Suppressor macrophage treated with lipopolysaccharide for 1 hour (primary cell): ENCODE measurements at places on chromosomes 11 and 22.

- DNase-seq: peak; percentile 34
These were observed 44.4 kb upstream of the WNT11 start for GRCh38 chr11:76250520-76251225.

DNA sequence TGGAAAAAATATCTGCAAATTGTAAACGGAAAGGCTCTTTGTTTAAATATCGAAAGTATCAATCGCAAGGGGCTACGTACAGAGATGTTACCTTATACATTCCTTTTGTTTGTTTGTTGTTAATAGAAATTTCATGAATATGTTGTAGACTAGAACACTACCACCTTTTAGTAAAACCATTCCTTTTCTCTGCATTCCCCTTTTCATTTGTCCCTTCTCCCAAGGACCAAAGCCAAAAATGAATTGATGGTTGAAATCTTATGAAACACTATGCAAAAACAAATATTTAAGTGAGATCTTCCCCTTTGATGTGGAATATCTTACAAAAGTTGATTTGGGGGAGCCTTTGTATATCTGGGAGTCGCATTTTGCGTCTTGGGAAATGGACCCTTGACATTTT is 2.1 kb downstream of the SLC17A6 start:
- DNase-seq: no peak

GRCh38 chr11:134583397-134583990 is 171.5 kb upstream of the B3GAT1 start:
- peak; percentile 68 for DNase-seq

GRCh38 chr11:123451183-123451781 is 21.2 kb downstream of the GRAMD1B start:
- DNase-seq: no peak

DNA sequence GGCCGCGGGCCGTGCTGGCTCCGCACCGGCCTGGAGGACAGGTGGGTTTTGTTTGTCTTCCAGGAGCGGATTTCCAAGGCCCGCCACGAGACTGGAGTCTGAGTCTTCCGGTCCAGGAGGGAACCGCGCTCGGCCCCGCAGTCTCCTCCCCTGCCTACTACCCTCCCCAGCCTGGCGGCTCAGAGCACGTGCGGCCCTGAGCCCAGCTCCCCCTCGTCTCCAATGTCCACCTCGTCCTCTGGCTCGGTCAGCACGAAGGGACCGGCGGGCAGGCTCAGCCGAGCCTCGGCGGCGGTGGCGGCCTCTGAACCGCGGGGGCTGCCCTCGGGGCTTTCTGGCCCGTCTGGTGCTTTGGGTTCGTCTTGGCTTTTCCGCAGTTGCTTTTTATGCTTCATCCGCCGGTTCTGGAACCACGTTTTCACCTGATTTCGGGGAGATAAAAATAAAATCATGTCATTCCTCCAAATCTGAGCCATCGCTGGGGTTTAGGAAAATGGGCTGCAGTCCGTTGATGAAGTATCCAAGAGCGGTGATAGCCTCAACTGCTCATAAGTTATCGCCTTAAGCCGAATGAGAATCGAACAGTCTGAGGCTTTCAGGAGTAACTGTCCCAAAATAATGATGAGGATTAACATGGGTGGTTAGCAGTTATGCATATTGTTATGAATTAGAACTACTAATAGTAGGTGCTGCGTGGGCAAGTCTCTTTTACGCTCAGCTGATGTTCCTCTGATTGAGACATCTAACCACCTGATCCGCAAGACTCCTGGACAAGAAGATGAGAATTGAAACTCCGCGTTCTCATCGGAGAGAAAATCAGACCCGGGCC is 4.0 kb downstream of the BSX start:
- DNase-seq: no peak

GRCh38 chr11:34408580-34409172 is 30.1 kb upstream of the CAT start:
- no peak for DNase-seq

- DNase-seq: peak; percentile 70
These were observed 39.4 kb downstream of the MICAL2 start for GRCh38 chr11:12149672-12150225.

- no peak for DNase-seq
These were observed 182.5 kb downstream of the CSNK2A3 start for GRCh38 chr11:11170352-11171084.

DNA sequence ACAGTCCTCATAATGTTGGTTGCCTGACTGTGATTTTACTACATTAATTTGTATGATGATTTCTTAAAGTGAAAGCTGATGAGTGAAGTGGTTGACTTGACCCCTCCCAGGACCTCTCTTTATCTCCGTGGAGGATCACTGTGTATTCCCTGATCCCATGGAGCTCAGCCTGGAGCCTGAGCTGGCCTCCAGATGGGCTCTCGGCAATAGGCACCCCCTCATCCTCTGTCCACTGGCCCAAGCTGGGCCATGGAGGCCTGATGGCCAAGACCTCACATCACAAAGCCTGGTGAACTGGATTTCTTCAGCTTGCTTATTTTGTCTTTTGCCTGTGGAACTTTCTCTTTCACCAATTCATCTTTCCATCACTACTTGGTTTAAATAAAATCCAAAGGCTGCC is 75.2 kb downstream of the WNT11 start:
- DNase-seq: no peak

GRCh38 chr22:25045159-25045558 is 92.6 kb downstream of the KIAA1671 start:
- no peak for DNase-seq

DNA sequence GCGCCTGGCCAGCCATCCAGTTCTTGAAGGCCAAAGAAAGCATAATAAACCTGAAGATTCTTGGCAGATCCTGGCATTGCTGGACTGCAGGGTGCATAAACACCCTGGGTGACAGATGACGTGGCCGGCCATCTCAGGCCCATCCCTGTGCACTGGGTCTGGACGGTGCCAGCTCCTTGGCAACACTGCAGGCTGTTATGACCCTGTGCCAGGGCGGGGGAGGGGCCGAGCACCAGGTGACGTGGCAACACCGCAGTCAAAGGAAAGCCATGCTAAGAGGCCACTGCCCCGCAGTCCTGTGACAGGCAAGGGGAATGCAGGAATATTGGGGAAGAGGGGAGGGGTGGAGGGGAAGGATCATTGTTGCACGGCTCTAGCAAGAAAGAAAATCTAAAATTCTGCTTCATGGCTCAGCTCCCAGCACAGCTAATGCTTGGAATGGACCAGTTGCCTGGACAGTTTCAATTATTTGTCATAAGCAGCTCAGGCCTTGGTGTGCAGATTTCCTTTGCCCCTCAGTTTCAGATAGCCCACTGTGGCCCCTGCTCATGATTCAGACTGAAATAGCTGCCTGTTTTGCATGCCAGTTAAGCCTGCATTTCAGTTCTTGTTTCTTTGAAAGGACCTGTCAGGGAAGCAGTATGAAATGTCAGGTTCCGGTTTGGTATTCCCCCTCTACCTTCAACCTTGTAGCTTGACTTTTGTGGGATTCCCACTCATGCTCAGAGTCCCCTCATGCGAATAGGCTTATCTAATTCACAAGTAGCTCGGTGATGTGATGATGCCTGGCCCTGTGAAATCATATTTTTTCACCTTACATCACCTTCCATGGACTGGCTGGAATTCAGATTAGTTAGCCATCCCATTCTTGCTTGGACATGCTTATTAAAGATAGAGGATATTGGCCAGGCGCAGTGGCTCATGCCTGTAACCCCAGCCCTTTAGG is 29.7 kb upstream of the DDX6 start:
- peak; percentile 51 for DNase-seq

GRCh38 chr11:65505466-65506289 is 6.8 kb downstream of the MALAT1 start:
- peak; percentile 54 for DNase-seq

GRCh38 chr11:131910523-131911387 is 540.3 kb downstream of the NTM start:
- no peak for DNase-seq

- peak; percentile 92 for DNase-seq
These were observed 4.3 kb upstream of the BAIAP2L2 start for GRCh38 chr22:38114484-38115398.

DNA sequence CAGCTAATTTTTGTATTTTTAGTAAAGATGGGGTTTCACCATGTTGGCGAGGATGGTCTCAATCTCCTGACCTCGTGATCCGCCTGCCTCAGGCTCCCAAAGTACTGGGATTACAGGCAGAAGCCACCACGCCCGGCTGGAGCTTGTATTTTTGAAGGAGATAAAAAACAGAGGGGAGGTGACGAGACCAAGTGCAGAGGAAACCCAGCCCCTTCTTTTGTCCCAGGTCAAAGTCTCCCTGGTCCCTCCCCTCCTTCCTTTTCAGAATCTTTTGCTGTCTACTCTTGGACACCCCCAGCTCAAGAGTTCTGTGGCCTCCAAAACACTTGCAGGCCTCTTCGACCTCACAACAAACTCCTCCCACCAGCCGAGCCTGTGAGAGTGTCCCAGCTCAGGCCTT is 12.2 kb upstream of the TMEM184B start:
- no peak for DNase-seq

GRCh38 chr11:119717839-119718534 is 11.0 kb downstream of the NECTIN1 start:
- no peak for DNase-seq

GRCh38 chr11:132948252-132948651 is 584.0 kb downstream of the OPCML start:
- DNase-seq: no peak
